Esophagus mucosa (tissue), 1 donor: ENCODE measurements at places on chromosomes 6 and 20. TPM values are rescaled to one million over a fixed set of nuclear protein-coding genes. Genes with fewer than 3 reads are reported as not detected.

DNA sequence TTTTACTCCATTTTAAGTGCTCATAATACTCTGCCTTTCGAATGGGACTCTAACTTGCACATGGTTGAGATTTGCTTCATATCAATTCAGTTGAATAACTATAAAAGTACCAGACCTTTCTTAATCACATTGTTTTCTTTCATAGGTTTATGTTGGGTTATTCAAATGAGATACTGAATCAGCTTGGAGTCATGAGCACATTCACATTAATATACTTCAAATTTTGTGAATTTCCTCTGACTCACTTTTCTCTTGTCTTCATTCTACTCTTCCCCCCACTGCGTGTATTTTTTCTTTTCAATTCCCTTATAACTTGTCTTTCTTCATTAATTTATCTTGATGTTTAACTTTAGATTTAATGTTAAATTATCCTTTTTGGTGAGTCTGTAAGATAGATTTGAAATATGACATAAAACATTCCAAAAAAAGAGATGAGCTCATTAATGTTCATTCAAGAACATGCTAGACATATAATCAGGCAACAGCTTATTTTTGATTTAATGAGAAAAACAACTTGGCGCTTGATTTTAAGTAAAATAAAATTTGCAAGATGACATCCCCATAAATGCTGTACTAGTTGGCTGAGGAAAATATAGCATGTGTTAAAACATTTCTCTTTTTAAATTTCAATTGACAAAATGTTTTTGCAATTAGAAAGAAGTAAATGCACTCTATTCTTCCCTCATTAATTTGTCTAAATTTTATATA is 736.0 kb downstream of the CD109 start:
- no peak for ATAC-seq

DNA sequence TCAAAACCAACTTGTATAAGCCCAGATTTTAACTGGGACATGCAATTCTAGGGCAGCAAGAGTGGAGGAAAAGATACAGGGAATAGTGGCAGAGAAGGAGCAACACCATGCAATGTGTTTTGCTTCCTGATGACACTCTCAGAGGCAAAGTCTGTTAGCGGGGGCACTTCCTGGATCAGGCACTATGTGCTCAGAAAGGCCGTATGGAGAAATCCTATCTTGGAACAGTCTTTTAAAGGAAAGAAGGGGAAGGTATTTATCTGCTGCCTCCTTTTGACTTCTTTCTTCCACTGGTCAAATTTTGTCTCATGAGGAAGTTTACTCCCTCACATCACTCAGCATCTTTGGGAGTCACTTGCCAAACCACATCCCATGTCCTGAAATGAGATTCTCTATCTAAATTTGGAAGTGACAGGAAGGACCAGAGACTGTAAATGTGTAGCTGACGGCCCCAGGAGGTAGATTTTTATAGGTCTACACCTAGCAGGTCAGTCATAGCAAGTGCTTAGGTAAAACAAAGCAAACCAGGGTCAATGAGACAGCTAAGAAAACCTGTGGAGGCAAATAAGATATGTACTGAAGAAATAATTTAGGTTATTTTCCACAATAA is 91.7 kb upstream of the ELOVL5 start:
- ATAC-seq: no peak

DNA sequence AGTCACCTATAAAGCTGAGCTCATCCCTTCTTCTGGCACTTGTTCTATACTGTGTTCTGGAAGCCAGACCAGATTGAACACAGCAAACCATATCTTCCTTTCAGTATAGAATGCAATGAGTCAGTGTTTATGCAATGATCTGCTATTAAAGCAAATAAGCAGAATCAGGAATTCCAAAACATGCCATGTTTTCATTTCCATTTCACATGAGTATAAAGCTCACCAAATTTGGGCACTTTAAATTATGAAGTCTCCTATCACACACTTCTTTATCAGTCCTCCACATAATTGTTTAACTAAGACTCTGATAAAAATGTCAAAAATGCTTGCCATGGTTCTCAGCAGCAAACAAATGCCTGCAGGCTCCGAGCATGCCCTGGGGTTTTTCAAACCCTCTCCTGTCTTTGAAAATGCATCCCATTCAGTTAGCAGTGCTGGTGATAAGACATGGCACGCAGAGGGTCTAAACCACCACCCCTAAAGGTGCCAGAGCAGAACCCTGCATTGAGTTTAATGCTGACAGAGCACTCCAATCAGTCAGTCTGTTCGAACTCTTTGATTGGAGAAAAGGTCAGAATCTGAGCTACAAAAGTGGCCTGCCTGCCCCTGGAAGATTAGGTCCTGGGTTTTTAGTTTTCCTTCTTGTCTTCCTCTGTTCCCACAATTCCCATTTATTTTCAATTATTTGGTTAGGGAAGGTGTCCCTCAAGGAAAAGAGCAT is 234.1 kb downstream of the GMPR start:
- ATAC-seq: peak; percentile 61

DNA sequence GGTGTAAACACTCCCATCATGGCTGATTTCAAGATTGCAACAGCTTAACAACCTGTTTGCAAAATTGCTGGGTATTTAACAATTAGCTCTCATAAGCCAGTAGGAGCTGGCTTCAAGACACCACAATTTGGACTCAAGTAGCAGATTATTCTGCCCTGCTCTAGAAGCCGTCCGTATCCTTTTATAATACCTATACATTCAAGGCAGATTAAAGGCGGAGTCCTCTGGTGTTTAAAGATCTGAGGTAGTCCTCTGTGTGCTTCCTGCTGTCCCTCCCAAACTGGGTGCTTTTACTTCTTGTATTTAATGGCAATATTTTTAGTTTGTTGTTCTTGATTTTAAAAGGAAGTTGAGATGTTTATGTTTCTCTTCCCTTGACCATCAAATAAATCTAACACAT is 62.2 kb upstream of the SOX4 start:
- ATAC-seq: peak; percentile 59

DNA sequence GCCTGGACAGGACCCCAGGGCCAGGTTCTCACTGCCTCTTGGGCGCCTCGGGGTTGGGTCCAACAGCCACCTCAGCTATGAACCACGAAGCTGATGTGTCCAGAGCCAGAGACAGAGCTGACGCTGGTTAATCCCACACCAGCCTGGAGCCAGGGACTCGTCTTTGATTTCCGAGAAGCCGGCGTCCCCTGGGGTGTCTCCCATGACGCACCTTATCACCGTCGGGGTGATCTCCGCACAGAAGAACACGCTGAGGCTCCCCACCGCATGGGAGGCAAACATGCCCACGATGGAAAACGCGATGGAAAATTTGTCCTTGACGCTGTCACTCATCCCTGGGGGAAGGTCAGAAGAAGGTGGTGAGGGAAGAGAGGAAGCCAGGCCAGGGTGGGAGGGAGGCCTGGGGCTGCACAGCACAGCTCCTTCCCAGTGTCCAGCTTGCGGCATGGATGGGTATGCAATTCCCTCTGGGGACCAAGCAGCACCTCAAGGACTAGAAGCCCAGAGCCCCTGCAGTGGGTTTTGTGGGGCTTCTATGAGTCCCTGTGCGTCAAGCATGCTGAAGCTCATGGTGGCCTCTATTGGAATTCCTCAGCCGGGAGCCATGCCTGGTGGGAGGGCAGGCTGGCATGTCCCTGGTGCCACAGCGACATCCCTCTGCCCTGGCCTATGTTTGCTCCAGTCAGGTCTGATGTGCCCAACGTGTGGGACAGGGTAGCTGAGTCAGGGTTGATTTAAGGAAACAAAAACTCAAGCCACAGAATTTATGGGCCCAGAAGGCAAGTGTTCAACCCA is 25.1 kb downstream of the PSMG4 start:
- ATAC-seq: no peak

Gene PAX1
- not detected for total RNA-seq

DNA sequence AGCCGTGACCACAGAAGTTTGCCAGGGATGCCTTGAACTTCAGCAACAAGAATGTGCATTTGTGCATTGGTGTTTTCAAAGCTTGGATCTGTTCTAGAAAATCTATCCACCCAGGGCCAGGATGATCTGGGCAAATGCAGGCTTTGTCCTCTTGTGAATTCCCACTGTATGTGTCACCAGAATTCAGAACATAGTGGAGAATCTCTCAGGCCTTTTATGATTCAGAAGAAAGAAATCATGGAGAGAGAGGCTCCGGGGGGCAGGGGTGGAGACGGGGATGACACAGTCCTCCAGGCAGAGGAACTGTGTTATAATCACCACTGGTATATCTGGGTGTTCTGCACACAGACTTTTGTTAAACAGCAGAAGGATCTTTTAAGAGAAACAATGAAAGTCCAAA is 304.1 kb downstream of the CDH4 start:
- ATAC-seq: no peak

- ATAC-seq: no peak
These were observed 97.5 kb downstream of the SOBP start for GRCh38 chr6:107587451-107587850.

GRCh38 chr6:96016334-96017069 is 728 bp downstream of the FUT9 start:
- ATAC-seq: no peak

- no peak for ATAC-seq
These were observed 4.9 kb upstream of the ADA start for GRCh38 chr20:44656448-44656847.

DNA sequence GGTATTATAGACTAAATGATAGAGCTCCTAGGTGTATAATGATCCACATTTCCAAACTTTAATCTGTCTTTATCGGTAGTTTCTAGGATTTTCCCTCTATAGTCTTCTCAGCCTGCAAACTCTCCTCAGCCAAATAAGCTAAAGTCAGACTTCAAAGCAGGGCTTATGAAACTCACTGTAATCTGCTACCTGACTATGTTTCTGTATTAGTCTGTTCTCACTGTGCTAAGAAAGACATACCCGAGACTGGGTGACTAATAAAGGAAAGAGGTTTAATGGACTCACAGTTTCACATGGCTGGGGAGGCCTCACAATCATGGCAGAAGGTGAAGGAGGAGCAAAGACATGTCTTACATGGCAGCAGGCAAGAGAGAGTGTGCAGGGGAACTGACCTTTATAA is 928.7 kb upstream of the ADGRB3 start:
- ATAC-seq: no peak

GRCh38 chr6:3751077-3751729 is at the start of gene PXDC1:
TSS of gene PXDC1 (minus strand) at chr6:3751713. CDS start at chr6:3751531, 182 bp downstream.
- peak; percentile 9 for ATAC-seq

GRCh38 chr6:84448331-84448730 is 220.9 kb upstream of the CEP162 start:
- ATAC-seq: no peak

Gene SIRPD
- total RNA-seq: not detected

Gene CALHM6
- 0.20 TPM for total RNA-seq

- ATAC-seq: peak; percentile 41
These were observed 182.5 kb downstream of the GMPR start for GRCh38 chr6:16420715-16421461.

Gene HLA-DPB1
- 10.5 TPM for total RNA-seq

GRCh38 chr6:34272013-34272926 is 23.5 kb upstream of the SMIM29 start:
- ATAC-seq: peak; percentile 41
